Caco-2 (cell line): ENCODE measurements at places on chromosomes 3 and 15.

DNA sequence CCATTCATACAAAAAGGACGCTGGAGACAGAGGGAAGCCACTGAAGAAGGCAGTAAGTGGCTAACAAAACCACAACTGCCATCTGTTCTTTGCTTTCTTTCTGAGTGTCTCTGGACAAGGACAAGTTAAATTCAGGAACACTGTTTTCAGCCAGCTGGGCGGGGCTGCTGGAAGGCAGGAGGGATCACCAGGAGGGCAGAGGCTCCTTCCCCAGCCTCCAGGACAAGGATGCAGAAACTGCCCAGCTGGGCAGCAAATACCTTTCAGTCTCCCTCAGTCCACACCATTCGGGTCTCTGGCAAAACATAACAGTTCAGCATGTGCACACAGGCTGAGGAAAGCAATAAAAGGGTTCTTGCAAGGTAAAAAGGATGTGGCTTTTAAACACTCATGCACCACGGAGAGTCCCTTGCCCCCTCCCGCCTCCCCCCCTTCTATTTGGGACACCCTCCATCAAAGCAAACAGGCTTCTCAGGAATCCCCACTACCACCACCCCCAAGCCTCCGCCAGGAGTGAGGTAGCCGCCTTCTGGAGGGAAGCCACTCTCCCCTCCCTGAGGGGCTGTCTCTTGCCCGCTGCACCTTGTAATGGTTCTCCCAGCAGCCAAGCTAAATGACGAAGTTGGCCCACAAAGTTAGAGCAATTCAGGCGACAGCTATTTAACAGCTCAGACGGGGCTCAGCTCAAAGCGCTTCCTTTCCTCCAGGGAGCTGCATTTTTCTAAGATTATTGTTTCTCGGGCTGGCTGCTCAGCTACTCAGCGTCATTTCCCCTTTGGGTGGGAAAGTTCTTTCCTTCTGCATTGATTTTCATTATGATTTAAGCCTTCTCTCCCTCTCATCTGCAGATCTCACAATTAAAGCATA lies 3.8 kb downstream of the HEG1 start:
- H3K27me3 ChIP-seq = no peaks in the 10 kb centered on the region
- H3K4me3 ChIP-seq = no peak overlapping the region
- H3K4me1 ChIP-seq = peaks cover 25% of the 10 kb centered on the region
- H3K36me3 ChIP-seq = no peaks in the 10 kb centered on the region

GRCh38 chr3:69547461-69547880 lies 161.6 kb upstream of the FRMD4B start:
- no peak for DNase-seq
- H3K27ac ChIP-seq = no peak overlapping the region
- H3K4me3 ChIP-seq = no peak overlapping the region
- no peaks in the 10 kb centered on the region for H3K36me3 ChIP-seq
- no peaks in the 10 kb centered on the region for H3K4me1 ChIP-seq

DNA sequence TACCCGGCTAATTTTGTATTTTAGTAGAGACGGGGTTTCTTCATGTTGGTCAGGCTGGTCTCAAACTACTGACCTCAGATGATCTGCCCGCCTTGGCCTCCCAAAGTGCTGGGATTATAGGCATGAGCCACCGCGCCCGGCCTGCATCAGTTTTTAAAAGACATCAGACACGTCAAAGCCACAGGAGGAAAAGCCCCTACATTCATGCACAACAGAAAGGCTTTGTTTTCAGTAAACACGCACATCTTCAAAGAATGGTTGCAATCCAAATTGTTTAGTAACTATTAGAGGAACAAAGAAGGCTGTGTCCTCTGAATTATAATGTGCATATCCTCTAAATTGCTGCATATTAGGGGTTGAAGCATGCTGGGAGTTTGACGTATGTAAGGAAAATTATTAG lies 53.3 kb downstream of the BTD start:
- no peaks in the 10 kb centered on the region for H3K4me1 ChIP-seq
- H3K4me3 ChIP-seq = no peak overlapping the region
- no peak for DNase-seq

- H3K4me1 ChIP-seq = no peaks in the 10 kb centered on the region
- no peaks in the 10 kb centered on the region for H3K36me3 ChIP-seq
- no peak overlapping the region for H3K4me3 ChIP-seq
- no peak for DNase-seq
- H3K27ac ChIP-seq = no peak overlapping the region
- no peaks in the 10 kb centered on the region for H3K27me3 ChIP-seq
Observed at GRCh38 chr3:114424337-114424736, 130.5 kb downstream of the TIGIT start.

DNA sequence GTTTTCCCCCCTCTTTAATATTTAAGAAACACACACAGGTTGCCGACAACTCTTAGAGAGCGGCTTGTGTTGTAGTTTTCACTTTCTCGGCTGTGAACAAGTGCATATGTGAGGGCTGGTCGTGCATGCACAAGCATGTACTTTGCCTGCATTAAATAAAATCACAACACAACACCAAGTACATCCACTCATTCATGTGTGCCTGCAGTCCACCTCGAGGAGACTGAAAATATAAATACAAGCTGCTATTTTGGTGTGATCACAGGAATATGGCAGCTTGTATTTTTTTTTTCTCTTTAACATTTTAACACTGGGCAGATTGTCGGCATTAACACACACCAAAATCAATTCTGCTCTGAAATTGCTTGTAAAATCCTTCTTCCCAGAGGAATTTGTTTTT lies 346.4 kb downstream of the TBC1D5 start:
- H3K27me3 ChIP-seq = no peaks in the 10 kb centered on the region
- no peaks in the 10 kb centered on the region for H3K36me3 ChIP-seq
- no peak overlapping the region for H3K27ac ChIP-seq
- no peak for DNase-seq

DNA sequence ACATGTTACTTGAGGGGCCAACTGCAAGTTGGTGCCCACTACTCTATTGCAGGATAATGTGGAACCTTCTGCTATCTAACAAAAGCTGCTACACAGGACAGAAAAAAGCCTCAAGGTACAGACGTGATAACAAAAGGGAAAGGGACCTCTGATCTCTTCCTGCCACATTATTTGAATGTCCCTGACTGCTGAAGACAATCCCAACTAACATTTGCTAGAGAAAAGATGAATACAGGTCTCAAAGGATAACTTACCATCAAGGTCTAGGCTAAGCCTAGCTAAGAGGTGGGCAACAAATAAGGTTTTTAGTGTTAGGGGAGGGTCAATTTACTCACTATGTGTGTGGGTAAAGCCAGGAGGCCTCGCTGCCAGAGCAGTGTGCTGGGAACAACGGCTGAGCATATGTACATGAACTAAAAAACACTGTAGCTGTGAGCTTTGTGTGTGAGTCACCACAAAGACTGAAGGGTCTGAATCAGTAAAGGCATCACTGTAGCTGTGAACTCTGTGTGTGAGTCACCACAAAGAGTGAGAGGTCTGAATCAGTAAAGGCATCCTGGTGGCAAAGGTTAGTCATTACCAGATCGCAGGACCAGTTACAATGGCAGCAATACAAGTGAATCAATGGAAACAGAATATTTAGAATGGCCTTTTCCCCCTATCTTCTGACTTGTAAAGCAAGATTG lies 111.7 kb downstream of the LMLN start:
- no peaks in the 10 kb centered on the region for H3K27me3 ChIP-seq
- no peaks in the 10 kb centered on the region for H3K36me3 ChIP-seq
- no peaks in the 10 kb centered on the region for H3K4me1 ChIP-seq
- no peak for DNase-seq
- H3K27ac ChIP-seq = no peak overlapping the region
